Stimulated activated CD8-positive, alpha-beta memory T cell treated with anti-CD3 and anti-CD28 coated beads, Interleukin-7, amount 100 ng/mL, for 48 hours (primary cell): ENCODE measurements at places on chromosomes 6 and 20.

DNA sequence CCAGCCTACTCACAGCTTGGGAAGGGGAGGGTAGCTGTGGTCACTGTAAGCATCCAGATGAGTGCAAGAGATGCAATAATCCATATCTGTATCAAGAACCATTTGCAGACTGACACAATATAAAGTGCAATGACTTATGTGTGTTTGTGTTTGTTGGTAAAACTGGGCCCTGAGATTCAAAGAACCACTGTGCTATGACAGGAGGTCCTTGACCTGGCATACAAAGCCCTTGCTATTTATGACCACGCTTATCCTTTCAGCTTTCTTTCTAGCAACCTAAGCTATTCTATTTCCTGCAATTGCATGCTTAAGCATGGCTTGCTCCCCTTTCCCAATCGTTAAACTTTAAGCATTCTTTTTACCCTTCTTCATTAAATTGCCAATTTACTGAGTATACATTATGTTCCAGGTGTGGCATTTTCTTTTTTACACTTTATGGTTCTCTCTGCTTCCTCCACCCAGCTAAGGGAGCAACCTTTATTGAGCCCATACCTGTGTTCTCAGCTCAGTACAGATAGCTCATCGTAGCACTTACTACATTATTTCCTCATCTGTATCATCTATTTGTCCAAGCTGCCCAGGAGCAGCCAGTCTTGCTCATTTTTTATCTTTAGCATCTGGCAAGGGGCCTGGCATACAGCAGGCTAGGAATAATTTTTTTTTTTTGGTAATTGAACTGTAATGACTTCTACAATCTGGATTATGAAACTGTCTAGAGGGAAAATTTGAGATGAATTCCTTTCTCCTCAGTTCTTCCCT is 3.5 kb downstream of the MCUR1 start:
- DNase-seq, result no peak

GRCh38 chr6:38730140-38730862 is 15.2 kb downstream of the DNAH8 start:
- DNase-seq, result no peak

DNA sequence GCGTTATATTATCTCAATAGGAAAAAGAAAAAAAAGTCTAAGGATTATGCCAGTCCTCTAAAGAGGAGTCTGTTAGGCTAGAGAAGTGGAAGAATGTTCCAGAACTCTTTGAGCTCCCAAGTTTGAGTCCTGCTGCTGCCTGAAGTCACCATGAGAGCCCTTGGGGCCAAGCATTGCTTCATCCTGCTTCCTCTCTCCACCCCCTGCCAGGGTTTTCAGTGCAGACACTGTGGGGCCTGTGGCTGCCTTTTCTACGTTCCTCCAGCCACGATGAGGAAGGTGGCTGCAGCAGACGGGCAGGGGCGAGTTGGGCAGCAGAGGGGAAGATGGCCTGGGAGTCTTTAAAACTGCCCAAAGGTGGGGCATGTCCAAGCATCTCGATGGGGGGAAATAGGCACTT is 214.4 kb upstream of the KCNG1 start:
- no peak for DNase-seq

- no peak for DNase-seq
Measured at GRCh38 chr6:64258302-64258701, 622.7 kb downstream of the PHF3 start.

DNA sequence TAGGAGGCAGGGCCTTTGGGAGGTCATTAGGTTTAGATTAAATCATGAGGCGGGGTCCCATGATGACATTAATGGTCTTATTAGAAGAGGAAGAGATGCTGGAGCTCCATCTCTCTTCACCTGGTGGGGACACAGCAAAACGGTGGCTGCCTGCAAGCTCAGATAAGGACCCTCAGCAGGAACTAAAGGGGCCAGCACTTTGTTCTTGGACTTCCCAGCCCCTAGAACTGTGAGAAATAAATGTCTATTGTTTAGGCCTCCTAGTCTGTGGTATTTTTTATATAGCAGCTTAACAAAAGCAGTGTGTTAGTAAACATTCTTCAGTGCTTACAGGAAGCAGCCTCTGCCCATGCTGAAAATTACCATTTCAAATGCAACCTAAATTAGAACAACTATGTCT is 157.6 kb downstream of the FOXA2 start:
- no peak for DNase-seq

DNA sequence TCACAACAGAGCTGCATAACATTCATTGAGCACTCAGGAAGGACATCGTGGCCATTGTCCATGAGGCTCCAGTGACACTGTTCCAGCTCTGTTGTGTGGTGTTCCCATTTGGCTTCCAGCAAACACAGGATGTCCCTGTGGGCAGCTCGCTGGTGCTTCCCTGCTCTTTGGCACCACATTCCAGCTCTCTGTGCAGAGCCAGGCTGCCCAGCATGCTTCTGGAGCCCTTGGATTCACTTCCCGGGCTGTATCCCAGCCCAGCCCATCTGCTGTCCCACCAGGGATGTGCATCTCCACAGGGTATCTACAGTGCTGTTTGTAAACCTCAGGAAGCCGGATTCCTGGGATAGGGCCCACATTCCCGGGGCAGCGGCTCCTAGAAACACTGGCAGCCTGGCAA is 57.2 kb downstream of the CTCFL start:
- DNase-seq, result no peak

- DNase-seq, result no peak
Measured at GRCh38 chr20:40326784-40327183, 362.3 kb downstream of the MAFB start.

GRCh38 chr20:36569847-36570429 is 3.5 kb upstream of the TGIF2 start:
- no peak for DNase-seq

GRCh38 chr6:48613231-48613949 is 502.4 kb upstream of the PTCHD4 start:
- no peak for DNase-seq

- DNase-seq, result no peak
Measured at GRCh38 chr6:113734982-113735381, 122.2 kb upstream of the MARCKS start.

DNA sequence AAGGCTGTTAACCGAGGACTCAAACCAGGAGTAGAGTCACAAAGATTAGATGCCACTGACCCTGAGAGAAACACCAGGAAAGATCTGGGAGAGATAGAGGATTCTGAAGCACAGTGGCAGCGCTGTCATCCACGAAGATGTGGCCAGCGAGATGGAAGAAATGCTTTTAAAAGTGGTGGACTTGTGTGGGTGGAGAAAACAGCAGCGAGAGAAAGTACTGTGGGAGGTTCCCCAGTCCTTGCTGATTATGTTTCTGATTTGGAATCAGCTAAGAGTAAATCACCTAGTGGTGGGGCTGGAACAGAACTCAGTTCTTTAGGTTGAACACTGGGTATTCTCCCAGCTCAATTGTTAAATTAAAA is 435 bp upstream of the ZNF322 start:
- no peak for DNase-seq

DNA sequence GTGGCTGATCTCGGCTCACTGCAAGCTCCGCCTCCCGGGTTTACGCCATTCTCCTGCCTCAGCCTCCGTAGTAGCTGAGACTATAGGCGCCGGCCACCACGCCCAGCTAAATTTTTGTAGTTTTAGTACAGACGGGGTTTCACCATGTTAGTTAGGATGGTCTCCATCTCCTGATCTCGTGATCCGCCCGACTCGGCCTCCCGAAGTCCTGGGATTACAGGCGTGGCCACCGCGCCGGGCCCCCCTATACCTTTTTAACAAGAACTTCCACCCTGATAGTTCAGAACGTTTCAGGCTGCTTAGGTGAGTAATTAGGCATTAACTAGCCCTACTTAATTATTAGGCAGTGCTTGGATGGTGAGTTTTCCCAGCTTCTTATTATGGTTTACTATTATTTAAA is 552.5 kb downstream of the BCKDHB start:
- no peak for DNase-seq

DNA sequence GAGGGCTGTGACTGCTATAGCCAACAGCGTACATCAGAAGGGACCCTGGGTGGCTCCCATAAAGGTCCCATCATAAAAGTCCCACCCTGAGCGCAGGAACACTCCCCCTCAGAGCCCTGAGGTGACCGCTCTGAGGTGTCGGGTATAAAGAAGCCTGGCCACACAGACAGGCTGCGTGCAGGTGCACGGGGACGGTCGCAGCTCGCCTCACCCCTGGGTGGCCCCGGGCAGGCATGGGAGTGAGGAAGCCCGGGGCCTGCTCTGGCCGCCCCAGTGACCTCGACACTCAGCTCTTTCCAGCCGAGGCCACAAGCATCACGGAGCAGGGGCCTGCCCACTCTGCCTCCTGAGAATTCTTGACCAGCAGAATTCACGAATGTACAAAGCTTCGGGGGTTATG is 14.4 kb upstream of the RNASET2 start:
- no peak for DNase-seq
